ENCODE measurements at places on chromosomes 12 and 14.

- DNase-seq, result no peak
Observed at GRCh38 chr12:56836800-56837663, 73.9 kb downstream of the HSD17B6 start.

- DNase-seq, result no peak
Observed at GRCh38 chr12:45342171-45342570, 126.3 kb downstream of the ANO6 start.

DNA sequence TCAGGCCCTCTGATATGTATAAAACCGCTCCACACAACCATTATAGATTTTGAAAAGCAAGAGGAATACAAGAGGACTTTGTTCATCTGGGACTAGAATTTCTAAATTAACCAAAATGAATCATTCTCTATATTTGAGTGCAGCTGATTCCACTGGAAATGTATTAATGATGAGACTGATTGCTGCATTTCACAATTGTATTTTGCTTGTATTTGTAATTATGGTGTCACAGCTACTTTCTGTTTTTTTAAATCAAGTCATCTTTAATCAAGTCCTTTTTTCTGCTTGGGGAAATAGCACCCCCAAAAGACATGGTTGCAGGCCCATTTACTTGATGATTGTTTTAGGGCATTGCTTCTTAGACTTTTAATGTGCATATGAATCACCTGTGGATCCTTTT is 162.4 kb downstream of the KICS2 start:
- no peak for DNase-seq

DNA sequence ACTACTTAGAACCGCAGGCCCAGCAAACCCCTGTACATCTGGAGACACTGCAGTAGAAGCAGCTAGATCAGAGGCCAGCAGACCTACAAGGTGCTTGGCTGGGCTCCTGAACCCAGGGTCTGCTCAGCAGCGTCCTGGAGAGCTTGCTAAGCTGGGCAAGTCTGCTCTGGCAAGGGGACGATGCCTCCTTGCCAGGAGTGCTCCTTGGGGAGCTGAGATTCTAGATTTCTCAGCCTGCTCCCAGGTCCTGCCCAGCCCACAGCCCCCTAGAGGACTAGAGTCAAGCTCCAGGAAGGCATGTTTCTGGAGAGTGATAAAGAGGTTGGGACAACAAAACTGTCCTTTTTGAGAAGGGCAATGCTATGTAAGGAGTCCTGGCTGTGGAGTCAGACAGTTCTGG is 60.3 kb downstream of the HSPB8 start:
- no peak for DNase-seq

GRCh38 chr14:45939572-45939971 is 686.6 kb upstream of the MIS18BP1 start:
- DNase-seq, result no peak

- no peak for DNase-seq
Observed at GRCh38 chr12:49345051-49345824, 1.4 kb upstream of the DNAJC22 start.

- no peak for DNase-seq
Observed at GRCh38 chr14:106069804-106070625, 543.6 kb downstream of the TMEM121 start.

- no peak for DNase-seq
Observed at GRCh38 chr12:103128862-103129501, 171.5 kb downstream of the ASCL1 start.

GRCh38 chr12:27965966-27966365 is 6.6 kb downstream of the PTHLH start:
- DNase-seq, result peak; percentile 51

GRCh38 chr14:71722885-71723284 is 209.3 kb upstream of the RGS6 start:
- DNase-seq, result no peak

DNA sequence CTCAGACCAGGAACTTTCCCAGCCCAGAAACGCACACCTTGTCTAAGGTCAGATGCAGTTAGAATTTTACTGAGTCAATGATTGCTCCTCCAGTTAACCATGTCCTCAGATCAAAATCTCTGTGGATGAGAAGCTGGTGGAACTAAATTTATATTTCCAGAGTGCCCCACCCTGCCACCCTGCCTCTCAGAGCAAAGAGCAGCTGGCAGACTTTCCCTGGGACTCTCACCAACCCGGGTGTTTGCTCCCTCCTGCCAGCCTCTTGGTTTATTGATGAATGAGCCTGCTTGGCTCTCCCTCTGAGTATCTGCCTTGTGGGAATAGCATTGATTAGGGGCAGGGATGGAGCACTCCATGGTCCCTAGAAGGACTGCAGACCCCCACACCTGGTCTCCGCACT is 5.9 kb upstream of the KRT1 start:
- peak; percentile 21 for DNase-seq

Measured in NCI-H1694 treated with DMSO at 0.1 percent for 48 hours (cell line).